ENCODE measurements at places on chromosomes 4 and X. TPM values are rescaled to one million over a fixed set of nuclear protein-coding genes. Genes with fewer than 3 reads are reported as not detected.

The IL21 gene
- total RNA-seq: not detected

The ZAR1 gene
- not detected for total RNA-seq

The LAS1L gene
- total RNA-seq: 33.0 TPM

The EREG gene
- not detected for total RNA-seq

The SLC26A1 gene
- total RNA-seq: not detected

The RASSF6 gene
- not detected for total RNA-seq

The TREX2 gene
- total RNA-seq: 0.40 TPM

The MTCP1 gene
- 20.7 TPM for total RNA-seq
